Hair follicle dermal papilla cell (primary cell): ENCODE measurements at places on chromosomes 5 and 9. TPM values are rescaled to one million over a fixed set of nuclear protein-coding genes. Genes with fewer than 3 reads are reported as not detected.

CCNJL gene
- under 0.01 and 1.1 TPM in 2 replicates for total RNA-seq

CCL27 gene
- not detected in 2 replicates for total RNA-seq

KIF4B gene
- total RNA-seq, result under 0.01 TPM in 1 of 2 replicates, not detected in the other

PCDHA4 gene
- total RNA-seq, result 0.49 and 1.1 TPM in 2 replicates

IFNK gene
- total RNA-seq, result not detected in 2 replicates

INSL6 gene
- total RNA-seq, result not detected in 2 replicates

ROPN1L gene
- total RNA-seq, result 0.32 and 0.36 TPM in 2 replicates

MAN2A1 gene
- total RNA-seq, result 131 and 154 TPM in 2 replicates

SLC25A2 gene
- 1.3 and 1.9 TPM in 2 replicates for total RNA-seq
